Hematopoietic multipotent progenitor cell treated with erythropoietin and hydrocortisone succinate and interleukin-3 and kit ligand, for 15 days (in vitro differentiated cells): ENCODE measurements at places on chromosomes 6 and 20.

GRCh38 chr20:24095756-24096155, 107.2 kb upstream of the GGTLC1 start:
- DNase-seq: no peak

- no peak for DNase-seq
Measured at GRCh38 chr6:95973976-95974375, 41.8 kb upstream of the FUT9 start.

- DNase-seq: no peak
Measured at GRCh38 chr6:19602434-19603013, 234.6 kb upstream of the ID4 start.

GRCh38 chr6:13729891-13730290, 18.3 kb upstream of the RANBP9 start:
- no peak for DNase-seq

DNA sequence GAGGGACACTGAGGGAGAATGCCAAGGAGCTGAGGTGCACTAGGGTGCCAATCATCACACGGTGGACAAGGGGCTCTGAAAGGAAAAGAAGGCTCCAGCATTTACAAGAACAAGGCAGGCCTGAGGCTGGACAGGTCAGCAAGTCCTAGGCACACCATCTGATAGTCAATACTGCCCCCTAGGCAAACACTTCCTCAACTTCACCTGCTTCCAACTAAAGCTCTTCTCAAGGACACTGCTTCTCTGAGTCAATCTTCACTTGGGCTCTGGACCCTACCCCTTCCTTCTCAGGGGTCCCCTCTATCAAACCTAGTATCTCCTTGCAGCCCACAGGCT, 37.7 kb upstream of the SLC4A11 start:
- DNase-seq: peak; percentile 8

GRCh38 chr6:46598215-46598614, 54.4 kb downstream of the CYP39A1 start:
- no peak for DNase-seq

DNA sequence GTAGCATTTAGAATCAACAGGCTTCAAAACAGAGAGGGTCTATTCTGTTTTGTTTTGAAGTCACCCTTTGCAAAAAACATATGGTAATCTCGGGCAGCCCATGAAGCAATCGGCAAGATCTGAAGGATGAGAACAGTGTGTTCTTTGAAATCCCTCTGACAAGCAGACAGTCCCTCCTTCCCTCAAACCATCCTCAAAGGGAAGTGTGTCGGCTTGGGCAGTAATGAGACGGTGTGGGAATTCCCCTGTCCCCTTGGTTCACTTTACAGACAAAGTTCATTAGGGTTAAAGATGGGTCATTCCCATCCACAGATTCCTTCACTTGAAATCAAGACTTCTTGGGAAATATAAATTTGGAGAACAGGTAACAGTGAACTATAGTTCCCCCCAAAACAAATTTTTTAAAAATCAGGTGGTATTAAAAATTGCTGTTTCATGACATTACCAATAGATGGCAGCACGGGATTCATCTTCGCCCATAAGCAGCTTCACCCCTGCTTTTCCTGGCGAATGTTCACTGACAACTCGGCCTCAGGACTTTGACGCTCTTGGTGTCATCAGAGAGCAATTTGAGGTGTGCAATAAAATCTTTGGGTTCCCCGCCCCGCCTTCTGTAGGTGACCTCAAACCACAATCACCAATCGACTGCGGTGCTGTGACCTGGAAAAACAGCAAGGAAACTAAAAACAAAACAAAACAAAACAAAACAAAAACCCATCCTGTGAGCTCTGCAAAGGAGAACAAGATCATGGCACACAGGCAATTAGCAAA, 159.3 kb upstream of the TNFAIP3 start:
- peak; percentile 57 for DNase-seq

DNA sequence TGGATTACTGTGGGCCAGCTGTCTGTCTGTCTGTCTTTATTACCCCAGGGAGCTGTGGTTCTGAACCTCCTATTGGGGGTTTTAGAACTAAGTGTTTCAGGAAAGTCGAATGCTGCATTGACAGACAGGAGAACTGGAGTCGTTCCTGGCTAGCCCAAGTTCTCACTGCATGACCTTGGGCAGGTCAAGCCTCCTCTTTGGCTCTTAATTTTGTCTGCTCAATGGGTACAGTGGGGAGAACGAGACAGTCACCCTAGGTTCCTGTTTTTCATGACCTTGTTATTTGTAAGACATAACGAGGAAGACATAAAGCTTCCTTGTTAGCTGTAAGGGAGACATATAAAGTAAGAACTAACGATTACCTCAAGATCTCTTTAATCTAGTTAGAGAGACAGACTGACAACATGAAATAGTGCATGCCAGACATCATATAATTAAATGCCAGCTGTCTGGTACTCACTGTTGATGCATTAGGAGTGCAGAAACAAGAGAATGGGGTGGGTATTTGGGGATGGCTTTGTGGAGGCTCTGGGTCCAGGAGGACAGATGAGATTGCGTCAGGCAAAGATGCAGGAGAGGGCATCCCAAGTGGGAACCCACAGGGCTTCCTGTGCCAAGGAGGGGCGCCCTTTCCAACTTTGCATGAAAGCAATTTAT, 3.7 kb upstream of the CCDC167 start:
- no peak for DNase-seq

GRCh38 chr6:30889921-30890645, 5.8 kb downstream of the DDR1 start:
- DNase-seq: no peak

GRCh38 chr20:59069026-59069425, 26.4 kb upstream of the PRELID3B start:
- DNase-seq: no peak

GRCh38 chr20:41045671-41046070, 17.0 kb downstream of the TOP1 start:
- peak; percentile 67 for DNase-seq

DNA sequence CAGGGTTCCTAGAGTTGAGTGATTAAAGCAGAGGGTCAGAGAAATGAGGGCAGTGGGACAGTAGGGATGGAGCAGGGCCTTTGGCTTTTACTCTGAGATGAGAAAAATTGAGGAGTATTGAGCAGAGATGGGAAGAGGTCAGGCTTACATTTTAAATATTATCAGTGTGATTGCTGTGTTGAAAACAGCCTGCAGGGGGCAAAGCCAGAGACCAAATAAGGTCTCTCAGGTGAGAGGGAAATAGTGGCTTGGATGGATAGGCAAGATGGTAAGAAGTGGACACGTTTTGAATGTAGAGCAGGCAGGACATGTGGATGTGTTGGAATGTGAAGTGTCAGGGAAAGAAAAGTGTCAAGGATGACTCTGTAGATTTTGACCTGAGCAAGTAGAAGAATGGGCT, 105.0 kb upstream of the MAP3K7 start:
- DNase-seq: no peak
